ENCODE measurements at places on chromosomes 12 and 14. TPM values are rescaled to one million over a fixed set of nuclear protein-coding genes. Genes with fewer than 3 reads are reported as not detected.

GRCh38 chr12:48925304-48926011, at the start of gene FKBP11:
FKBP11 (minus strand) TSS chr12:48925492; CDS start chr12:48925428, 64 bp downstream.
- peak; percentile 93 for DNase-seq
- peaks cover 4% of the 10 kb centered on the region for H3K4me1 ChIP-seq
- peak within 1 kb of the TSS; percentile 51 for H3K27ac ChIP-seq
- H3K27me3 ChIP-seq: no peaks in the 10 kb centered on the region
- peak within 1 kb of the TSS; percentile 78 for H3K4me3 ChIP-seq
- H3K36me3 ChIP-seq: peaks cover 24% of the 10 kb centered on the region

- no peaks in the 10 kb centered on the region for H3K27me3 ChIP-seq
- H3K36me3 ChIP-seq: peaks cover 2% of the 10 kb centered on the region
- peak overlapping the region; percentile 72 for H3K4me3 ChIP-seq
- peaks cover 15% of the 10 kb centered on the region for H3K4me1 ChIP-seq
- no peak for DNase-seq
Measured at GRCh38 chr12:122023339-122024131, 1.9 kb downstream of the BCL7A start.

GRCh38 chr12:107091989-107092641, 1.2 kb downstream of the CRY1 start:
- H3K27ac ChIP-seq: no peak overlapping the region
- no peak overlapping the region for H3K4me3 ChIP-seq
- peaks cover 12% of the 10 kb centered on the region for H3K4me1 ChIP-seq
- H3K27me3 ChIP-seq: no peaks in the 10 kb centered on the region
- no peaks in the 10 kb centered on the region for H3K36me3 ChIP-seq

DNA sequence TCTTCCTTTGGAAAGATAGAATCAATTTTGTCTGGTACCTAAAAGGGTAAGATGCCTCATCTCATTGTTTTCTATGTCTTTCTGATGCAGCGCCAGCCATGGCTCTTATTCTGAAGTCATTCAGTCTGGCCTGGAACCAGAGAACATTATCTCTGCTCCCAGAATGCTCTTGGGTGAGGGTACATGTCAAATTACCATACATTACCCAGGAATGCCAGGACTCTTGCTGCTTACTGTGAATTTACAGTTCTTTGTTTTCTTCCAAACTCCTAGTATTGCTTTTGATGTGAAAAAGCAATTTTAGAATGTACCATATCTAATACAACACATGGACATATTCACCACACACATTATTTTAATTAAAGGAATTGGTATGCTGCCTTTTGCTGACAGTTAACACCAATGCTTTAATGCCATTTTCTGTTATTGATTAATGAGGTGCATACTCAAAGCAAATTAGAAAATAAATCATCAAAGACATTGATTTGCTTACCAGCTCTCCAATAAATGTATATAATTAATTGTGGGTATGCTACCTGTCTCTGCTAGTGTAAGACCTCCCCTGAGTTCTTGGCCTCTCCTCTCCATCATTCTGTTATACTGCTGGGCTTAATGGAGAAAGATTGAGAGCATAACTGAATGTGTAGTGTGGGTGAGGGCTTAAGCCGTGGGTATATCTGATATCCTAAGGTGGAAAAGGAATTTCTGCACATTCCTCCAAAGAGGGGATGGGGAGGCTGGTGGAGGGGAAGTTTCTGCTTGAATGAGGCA, 337.7 kb downstream of the C12orf75 start:
- DNase-seq: no peak
- no peaks in the 10 kb centered on the region for H3K27me3 ChIP-seq
- H3K4me1 ChIP-seq: peaks cover 30% of the 10 kb centered on the region
- H3K36me3 ChIP-seq: peaks cover 2% of the 10 kb centered on the region

DNA sequence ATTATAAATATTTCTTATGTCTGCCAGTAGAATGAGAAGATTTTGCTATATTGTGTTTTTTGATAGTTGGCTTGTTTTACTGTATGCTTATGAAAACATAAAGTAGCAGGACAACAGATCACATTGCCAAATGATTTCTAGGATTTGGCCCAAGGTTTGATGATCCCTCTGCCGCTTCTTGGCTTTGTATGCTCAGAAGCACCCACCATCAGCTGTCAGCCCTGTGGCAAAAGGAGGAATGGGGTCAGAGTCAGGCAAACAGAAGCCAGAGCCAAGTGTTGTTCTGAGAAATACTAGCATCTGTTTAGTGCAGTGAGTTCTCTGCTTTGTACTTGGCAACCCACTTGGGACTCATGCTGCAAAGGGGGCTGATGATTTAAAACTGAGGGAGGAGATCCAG, 152.2 kb downstream of the PDE3A start:
- peaks cover 2% of the 10 kb centered on the region for H3K36me3 ChIP-seq
- no peak overlapping the region for H3K27ac ChIP-seq
- H3K27me3 ChIP-seq: no peaks in the 10 kb centered on the region
- peaks cover 44% of the 10 kb centered on the region for H3K4me1 ChIP-seq

DNA sequence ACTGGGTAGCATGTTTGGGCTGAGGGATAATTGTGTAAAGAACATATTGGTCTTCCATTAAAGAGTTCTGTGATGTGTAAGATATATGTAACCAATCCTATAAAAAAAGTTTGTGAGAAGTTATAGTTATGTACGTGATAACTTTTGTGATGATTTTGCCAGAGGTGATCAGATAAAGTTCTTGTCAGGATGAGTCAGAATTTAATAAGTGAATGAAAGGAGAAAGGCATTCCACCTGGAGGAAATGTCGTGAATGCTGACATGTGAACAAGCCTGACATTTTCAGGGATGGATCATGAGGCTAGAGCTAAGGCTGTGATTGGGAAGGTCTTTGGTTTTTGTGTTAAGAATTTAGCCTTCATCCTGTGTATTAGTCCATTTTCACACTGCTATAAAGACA, 241.5 kb downstream of the SNAPC1 start:
- no peak overlapping the region for H3K4me3 ChIP-seq
- H3K4me1 ChIP-seq: peaks cover 69% of the 10 kb centered on the region
- DNase-seq: no peak
- no peaks in the 10 kb centered on the region for H3K27me3 ChIP-seq
- H3K27ac ChIP-seq: peak overlapping the region; percentile 89

DNA sequence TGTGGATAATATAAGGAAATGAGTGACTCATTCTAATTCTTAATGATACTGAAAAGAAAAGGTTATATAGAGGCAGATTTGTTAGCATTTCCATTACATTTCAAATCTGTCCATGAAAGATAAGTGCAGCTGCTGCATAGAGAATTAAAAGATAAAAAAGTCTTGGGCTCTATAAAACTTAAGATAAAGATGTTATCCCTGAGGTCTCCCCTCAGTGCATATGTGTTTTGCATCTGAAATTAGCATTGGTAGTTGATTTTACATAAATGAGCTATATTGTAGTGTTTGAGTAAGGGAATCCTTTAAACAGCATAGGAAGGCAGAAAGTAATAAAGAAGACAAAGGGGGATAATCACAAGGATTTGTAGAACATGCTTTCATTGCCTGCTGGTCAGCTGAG, 206.2 kb downstream of the FSCB start:
- no peaks in the 10 kb centered on the region for H3K4me1 ChIP-seq
- no peaks in the 10 kb centered on the region for H3K36me3 ChIP-seq

GRCh38 chr12:46358791-46359666, 13.5 kb downstream of the SLC38A2 start:
- no peak for DNase-seq
- peak overlapping the region; percentile 34 for H3K27ac ChIP-seq
- H3K27me3 ChIP-seq: no peaks in the 10 kb centered on the region
- H3K4me1 ChIP-seq: peaks cover 54% of the 10 kb centered on the region
- H3K36me3 ChIP-seq: peaks cover 50% of the 10 kb centered on the region

DNA sequence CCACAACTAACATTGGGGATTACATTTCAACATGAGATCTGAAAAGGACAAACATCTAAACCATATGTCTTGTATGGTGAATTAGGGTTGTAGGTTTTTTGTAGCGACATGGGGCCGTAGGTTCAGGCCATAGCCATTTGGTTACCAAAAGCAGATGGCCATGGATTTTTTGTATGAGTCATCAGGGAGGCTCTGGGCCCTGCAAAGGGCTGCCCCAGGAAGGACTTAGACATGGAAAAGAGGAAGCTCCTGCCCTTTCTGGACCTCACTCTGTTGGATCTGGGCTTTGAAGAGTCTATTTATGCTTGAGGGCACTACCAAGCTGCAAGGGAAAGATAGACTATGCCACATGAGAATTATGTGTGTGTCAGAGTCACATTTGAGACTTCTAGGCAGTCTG, 89.3 kb upstream of the DHRS4 start:
- peaks cover 41% of the 10 kb centered on the region for H3K27me3 ChIP-seq
- no peaks in the 10 kb centered on the region for H3K4me1 ChIP-seq
- no peak overlapping the region for H3K4me3 ChIP-seq
- no peak for DNase-seq
- H3K36me3 ChIP-seq: peaks cover 1% of the 10 kb centered on the region

DNA sequence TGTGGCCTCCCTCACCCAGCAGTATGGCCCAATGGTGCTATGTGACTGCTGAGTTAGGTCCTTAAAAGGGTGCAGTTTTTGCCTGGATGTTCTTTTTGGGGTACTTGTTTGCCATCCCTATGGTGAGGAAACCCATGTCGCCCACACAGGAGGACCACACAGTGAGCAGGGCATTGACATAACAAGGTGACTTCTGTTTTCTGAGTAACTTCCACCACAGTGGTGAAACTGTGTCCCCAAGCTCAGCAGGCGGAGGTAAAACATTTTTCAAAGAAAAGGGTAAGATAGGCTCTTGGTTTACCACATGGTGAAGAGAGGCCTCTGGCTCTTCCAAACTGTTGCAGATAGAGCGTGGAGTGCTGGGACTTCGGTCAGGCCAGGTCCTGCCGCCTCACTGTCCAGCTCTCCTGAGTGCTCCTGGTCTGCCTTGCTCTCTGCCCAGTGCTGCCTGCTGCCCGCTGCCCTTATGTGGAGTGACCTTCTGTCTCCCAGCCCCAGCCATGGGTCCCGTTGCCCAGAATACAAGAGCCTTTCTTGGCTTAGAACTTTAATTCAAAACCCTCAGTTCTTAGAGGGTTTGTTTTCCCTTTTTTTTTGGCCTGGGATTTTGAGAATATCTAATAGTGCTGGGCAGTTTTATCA, 54.0 kb downstream of the TRAF3 start:
- peaks cover 2% of the 10 kb centered on the region for H3K36me3 ChIP-seq
- no peaks in the 10 kb centered on the region for H3K27me3 ChIP-seq
- DNase-seq: no peak

DNA sequence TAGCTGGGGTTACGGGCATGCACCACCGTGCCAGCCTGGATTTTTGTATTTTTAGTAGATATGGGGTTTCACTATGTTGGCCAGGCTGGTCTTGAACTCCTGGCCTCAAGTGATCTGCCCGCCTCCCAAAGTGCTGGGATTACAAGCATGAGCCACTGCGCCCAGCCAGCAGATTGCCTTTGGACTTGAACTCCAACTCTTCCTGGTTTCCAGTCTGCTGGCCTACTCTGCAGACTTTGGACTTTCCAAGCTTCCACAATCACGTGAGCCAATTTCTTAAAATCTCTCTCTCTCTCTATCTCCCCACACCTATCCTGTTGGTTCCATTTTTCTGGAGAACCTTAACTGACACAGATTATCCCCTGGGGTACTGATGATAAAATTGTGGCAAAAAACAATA, 55.0 kb downstream of the EMP1 start:
- no peak overlapping the region for H3K4me3 ChIP-seq
- H3K4me1 ChIP-seq: peaks cover 7% of the 10 kb centered on the region
- H3K27ac ChIP-seq: no peak overlapping the region
- DNase-seq: no peak

- peaks cover 5% of the 10 kb centered on the region for H3K36me3 ChIP-seq
- H3K4me3 ChIP-seq: no peak overlapping the region
- H3K4me1 ChIP-seq: peaks cover 66% of the 10 kb centered on the region
- H3K27me3 ChIP-seq: no peaks in the 10 kb centered on the region
Measured at GRCh38 chr14:60634153-60634552, 15.1 kb downstream of the SIX1 start.

DNA sequence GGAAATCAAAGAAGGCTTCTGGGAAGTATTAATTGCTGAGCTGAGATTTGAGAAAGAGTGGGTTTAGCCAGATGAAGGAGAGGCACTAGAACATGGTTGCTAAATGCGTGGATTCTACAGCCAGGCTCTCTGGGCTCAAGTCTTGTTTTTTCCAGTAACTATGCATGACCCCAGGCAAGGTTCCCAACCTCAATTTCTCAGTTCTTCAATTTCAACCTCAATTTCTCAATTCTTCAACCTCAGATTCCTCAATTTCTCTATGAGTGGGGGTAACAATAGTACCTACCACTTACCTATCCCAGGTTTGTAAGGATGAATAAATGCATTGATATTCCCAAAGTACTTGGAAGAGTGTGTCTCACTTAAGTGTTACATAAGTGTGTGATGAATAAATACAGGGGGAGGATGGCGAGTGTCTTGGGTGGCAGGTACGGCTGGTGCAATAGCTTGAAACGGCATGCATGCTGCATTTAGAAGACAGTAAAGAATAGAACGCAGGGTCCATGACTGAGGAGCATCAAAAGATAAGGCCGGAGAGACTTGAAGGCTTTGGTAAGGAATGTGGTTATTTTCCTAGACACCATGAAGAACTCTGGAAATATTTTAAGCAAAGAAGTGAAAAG, 149.1 kb upstream of the ATP2B1 start:
- H3K27ac ChIP-seq: no peak overlapping the region
- H3K4me1 ChIP-seq: peaks cover 14% of the 10 kb centered on the region
- no peak for DNase-seq
- no peak overlapping the region for H3K4me3 ChIP-seq
- H3K27me3 ChIP-seq: no peaks in the 10 kb centered on the region
- H3K36me3 ChIP-seq: peaks cover 3% of the 10 kb centered on the region

SLC17A8 gene
- not detected for total RNA-seq

CLECL1 gene
- total RNA-seq: not detected

GOLGA3 gene
- total RNA-seq: 199 TPM

ISCU gene
- total RNA-seq: 84.8 TPM

KCNC2 gene
- total RNA-seq: not detected

FOXA1 gene
- total RNA-seq: not detected

ASPG gene
- not detected for total RNA-seq

WSCD2 gene
- total RNA-seq: 0.32 TPM
